ENCODE measurements at places on chromosomes 6 and 20. TPM values are rescaled to one million over a fixed set of nuclear protein-coding genes. Genes with fewer than 3 reads are reported as not detected.

The FAM217A gene
- total RNA-seq, result not detected

The GHRH gene
- not detected for total RNA-seq

The ZSCAN16 gene
- total RNA-seq, result 3.2 TPM

The SLC35F1 gene
- 12.0 TPM for total RNA-seq

The CPXM1 gene
- total RNA-seq, result 39.1 TPM

The PPIL4 gene
- 32.9 TPM for total RNA-seq
